Activated naive CD8-positive, alpha-beta T cell treated with anti-CD3 and anti-CD28 coated beads, Interleukin-2, amount 50 U/mL, for 16 hours (primary cell): ENCODE measurements at places on chromosomes 7 and 10.

DNA sequence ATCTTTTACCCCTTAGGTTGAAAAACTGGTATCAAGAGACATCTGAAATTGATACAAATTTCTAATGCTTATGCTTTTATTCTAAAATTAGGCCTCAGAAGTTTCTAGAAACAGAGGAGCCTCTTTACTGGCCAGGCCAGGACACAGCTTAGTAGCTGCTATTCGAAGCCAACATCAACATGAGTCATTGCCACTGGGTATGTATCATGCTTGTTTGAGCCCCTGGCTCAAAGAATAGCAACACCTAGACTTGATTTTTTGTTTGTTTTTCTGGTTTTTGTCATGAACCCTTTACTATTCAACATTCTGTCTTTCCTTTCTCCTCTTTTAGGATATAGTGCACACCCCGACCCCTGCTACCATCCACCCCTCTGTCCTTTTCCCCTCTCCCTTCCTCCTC, 90.9 kb upstream of the STK17A start:
- DNase-seq, result no peak

DNA sequence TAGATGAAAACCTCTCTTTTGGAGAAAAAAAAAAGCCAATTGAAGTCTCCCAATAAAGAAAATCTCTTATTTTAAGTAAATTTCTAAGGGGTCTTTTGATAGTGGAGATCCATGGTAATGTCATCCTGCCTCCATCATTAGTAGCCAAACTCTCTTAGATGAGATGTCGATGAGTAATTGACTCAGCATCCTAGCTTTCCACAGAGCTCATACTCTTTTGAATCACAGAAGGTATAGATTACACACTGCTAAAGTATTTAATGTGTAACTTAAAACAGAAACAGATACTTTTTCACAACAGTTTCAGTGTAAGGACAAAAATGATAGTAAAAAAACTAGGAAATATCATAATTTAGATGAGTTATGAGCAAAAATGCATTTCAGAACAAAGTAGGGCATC, 19.4 kb downstream of the MAGI2 start:
- no peak for DNase-seq

GRCh38 chr10:28381466-28381865, 78.6 kb upstream of the MPP7 start:
- DNase-seq, result no peak

DNA sequence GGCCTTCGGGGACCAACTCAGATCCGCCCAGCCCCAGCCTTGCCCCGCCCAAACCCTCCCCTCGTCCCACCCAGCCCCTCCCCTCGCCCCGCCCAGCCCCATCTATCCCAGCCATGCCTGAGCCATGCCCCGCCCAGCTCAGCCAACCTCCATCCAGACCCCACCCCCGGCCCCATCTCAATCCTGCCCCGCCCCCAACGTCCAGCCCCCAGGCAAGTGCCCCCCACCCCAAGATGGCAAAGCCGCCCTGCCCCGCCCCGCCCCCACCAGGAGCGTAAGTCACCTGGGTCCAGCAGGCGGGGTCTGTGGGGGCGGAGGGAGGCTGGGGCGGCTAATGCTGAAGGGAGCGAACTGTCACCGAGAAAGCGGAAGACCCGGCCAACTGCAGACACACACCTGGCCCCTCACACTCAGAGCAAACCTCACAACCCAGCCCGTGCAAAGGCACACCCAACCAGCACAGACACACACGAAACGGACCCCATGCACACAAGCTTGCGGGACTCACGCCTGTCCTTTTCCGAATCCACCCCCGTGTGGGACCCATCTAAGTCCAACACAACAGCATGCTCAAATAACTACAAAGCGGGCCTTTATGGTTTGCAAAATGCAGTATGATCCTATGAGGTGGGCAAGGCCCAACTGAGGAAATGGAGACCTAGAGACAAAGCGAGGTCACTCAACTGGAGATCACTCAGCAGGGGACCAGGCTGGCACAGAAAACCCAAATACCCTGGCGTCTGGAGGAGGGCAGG, 11.5 kb upstream of the OGA start:
- no peak for DNase-seq

GRCh38 chr7:17384400-17384799, 85.9 kb downstream of the AHR start:
- DNase-seq, result no peak

- DNase-seq, result no peak
These were observed 125.2 kb downstream of the MAD1L1 start for GRCh38 chr7:2107386-2108070.

GRCh38 chr7:2071133-2071832, 161.5 kb downstream of the MAD1L1 start:
- no peak for DNase-seq

- no peak for DNase-seq
These were observed 8.4 kb downstream of the RALA start for GRCh38 chr7:39631736-39632308.

DNA sequence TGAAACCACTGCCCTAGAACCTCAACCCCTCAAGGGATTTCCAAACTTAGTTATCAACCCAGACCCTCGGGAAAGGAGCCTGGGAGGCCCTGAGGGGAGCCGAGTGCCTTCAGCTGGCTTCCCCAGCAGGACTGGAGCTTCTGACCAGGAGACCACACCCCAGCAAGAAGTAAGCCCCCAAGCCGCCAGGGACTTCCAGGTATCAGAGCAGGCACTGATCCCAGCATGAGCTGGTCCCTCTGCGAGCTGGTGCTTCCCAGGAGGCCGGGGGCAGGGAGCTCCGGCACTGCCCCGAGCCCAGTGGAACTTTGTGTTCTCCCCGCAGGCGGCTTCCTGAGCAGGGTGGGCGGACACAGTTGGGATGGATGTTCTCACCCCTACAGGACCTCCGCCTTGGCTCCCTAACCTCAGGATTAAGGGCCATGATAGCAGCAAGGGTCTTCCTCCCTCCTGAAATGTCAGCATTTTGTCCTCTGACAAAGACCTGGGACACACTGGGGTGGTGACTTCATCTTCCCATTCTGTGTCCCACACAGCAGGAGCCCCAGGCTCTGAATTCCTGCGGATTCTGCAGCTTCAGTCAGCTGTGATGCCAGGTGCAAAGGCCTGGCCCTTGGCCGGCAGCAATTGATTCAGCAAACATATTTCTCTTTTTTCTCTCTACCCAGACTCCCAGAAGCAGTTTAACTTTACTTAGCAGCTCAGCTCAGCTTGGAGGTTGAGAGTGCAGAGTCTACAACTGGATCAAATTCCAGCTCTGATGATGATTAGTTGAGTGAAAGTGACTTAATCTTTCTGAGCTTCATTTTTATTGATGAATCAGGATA, 11.6 kb downstream of the ATP6V0E2 start:
- DNase-seq, result no peak

GRCh38 chr7:43664681-43665080, 64.6 kb downstream of the COA1 start:
- DNase-seq, result no peak

GRCh38 chr7:36064676-36065075, 88.4 kb upstream of the EEPD1 start:
- no peak for DNase-seq

DNA sequence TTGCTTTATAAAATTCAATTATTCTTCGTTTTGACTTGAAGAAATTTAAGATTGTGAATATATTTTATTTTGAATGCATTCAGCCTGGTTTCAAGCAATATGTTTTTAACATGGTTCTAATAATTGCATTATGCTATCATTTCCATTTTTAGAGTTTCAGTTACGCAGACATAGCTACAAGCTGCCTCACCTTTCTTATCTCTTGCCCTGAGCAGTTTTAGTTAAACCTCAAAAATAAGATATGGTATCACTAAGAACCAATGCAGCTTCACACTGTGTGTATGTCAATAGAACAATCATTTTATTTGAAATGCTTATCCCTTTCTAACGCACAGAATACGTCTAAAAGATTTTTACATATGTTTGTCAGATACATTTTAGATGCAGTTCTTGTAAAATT, 632.6 kb upstream of the KCND2 start:
- DNase-seq, result no peak

GRCh38 chr7:149822353-149822943, 15.7 kb upstream of the ZNF862 start:
- DNase-seq, result no peak

DNA sequence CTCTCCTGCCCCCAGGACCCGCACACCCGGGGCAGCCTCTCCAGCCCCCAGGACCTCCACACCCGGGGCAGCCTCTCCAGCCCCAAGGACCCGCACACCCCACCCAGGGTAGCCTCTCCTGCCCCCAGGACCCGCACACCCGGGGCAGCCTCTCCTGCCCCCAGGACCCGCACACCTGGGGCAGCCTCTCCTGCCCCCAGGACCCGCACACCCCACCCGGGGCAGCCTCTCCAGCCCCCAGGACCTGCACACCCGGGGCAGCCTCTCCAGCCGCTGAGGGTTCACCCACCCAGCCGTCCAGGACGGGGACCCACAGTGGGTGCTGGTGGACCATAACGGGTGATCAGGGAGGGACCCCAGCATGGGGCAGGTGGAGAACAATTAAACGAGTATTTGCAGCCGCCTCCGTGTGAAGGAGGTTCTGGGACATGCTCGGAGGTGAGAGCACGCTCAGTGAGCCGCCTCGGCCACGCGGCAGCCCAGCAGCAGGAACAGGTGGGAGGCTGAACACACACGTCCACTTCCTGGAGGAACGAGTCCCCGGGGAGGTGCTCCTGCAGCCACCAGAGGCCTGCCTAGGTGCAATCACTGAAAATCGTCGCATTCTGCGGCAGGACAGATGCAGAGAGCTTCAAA, 107.9 kb downstream of the PDGFA start:
- DNase-seq, result no peak

- no peak for DNase-seq
These were observed 37.1 kb upstream of the TOMM7 start for GRCh38 chr7:22859641-22860290.

DNA sequence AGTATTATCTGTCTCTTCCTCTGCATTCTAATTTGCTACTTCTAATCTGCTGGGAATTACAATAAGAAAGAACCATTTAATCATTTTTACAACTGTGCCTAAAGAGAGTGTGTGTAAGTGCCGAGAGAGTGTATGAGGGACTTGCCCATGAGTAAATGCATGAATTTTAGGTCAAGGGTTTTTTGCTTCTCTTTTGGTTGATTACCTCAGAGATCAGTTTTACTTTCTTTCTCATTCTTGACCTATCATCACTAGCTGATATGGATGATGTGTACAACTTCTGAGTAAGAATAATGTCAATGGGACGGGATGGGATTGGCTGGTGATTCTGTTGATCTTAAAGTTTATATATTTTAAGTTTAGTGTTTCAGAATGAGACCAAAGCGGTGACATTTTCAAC, 47.8 kb downstream of the IKZF1 start:
- no peak for DNase-seq

- no peak for DNase-seq
These were observed 3.1 kb upstream of the CPA1 start for GRCh38 chr7:130377178-130377577.

DNA sequence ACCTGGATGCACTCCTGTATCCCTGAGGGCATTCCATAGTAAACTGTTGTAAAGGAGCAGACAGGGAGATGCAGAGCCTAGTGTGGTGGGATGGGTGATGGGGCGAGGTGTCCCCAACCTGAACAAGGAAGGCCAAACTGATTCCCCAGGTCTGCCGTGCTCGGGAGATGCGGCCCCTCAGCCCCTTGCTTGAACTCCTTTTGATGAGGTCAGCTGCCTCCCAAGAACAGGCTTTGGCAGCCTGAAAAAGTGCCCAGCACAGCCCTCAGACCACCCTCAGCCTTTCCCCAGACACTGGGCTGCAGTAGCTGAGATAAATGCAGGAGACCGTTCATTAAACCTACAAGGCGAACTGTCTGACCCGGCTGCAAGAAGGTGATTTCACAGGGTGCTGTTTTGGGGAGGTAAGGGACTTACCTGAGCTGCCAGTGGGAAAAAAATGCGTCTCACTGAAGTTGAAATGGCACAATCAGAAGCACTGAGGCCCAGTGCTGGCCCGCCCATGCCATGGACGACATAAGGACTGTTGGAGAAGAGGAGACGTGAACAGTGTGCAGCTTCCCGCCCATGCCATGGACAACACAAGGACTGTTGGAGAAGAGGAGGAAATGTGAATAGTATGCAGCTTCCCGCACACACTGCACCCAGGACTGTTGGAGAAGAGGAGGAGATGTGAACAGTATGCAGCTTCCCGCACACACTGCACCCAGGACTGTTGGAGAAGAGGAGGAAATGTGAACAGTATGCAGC, 148.4 kb upstream of the FAM20C start:
- no peak for DNase-seq

GRCh38 chr10:62769574-62770242, 34.8 kb upstream of the ADO start:
- no peak for DNase-seq

DNA sequence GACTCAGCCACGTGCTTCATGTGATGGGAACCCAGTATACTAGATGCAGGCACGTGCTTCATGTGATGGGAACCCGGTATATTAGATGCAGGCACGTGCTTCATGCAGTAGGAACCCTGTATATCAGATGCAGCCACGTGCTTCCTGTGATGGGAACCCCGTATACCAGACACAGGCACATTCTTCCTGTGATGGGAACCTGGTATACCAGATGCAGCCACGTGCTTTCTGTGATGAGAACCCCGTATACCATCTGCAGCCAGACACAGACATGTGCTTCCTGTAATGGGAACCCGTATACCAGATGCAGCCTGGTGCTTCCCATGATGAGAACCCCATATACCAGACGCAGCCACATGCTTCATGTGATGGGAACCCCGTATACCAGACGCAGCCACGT, 44.0 kb downstream of the MGMT start:
- DNase-seq, result no peak

DNA sequence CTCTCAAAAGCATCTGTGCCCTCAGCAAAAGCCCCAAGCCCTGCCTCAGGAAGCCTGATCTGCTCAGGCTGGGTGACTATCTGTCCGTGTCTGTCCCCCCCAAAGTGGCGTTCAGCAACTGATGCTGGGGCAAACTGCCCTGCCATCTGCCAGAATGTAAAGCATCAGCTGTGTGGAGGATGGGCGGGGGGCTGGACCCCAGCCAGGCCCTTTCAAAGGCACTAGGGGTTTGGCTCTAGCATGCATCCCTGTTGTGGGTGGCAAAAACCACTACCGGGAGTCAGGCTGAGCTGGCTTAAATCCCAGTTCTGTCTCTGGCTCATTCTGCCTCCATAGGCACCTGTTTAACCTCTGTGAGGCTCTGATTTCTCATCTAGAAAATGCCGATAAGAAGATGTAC, 35.5 kb downstream of the GPRIN2 start:
- no peak for DNase-seq

DNA sequence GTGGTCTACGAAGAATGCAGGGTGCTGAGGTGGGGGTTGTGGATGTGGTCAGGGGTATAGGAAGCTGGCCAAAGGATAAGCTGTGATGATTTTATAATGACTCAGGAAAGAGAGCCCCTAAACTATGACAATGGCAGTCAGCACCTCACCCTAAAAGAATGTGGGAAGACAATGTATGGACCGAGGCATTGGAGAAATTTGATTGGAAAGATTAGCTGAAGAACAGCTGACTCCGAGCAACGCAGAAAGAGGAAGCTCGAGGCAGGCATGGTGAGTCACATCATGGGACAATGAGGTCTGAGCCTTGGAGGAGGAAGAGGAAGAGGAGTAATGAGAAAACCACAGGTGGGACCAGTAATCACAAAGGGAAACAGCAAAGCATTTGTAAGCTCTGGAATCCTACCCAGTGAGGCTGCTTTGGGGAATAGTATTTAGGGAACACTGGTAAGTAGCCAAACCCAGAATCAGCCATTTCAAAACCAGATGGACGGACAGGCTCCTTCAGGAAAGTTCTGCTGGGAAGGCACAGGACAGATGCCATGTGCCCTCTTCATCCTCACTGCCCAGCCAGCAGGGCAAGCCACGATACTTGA, 295.4 kb downstream of the PRPF18 start:
- DNase-seq, result no peak

GRCh38 chr10:78549140-78549935, 515.7 kb downstream of the RPS24 start:
- DNase-seq, result no peak

GRCh38 chr10:17510242-17510908, 56.0 kb upstream of the ST8SIA6 start:
- DNase-seq, result no peak
